ENCODE measurements at places on chromosomes 5 and 9.

DNA sequence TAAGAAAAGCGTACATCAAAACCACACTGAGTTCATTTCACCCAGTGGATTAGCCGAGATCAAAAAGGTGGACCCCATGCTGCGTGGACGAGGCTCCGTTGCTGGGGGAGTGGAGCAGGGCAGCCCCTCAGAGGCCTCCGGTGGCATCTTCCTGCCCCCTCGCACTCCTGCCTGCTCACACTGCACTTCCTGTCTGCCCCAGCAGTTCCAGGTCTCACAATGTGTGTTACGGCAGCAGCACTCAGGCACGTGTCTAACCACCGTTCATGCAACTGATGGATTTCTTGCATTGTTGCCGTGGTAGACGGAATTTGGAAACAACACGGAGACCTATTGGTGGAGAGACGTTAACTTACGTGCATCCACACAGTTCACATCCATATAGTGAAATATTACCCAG lies 196.6 kb upstream of the OTULINL start:
- no peak for DNase-seq

DNA sequence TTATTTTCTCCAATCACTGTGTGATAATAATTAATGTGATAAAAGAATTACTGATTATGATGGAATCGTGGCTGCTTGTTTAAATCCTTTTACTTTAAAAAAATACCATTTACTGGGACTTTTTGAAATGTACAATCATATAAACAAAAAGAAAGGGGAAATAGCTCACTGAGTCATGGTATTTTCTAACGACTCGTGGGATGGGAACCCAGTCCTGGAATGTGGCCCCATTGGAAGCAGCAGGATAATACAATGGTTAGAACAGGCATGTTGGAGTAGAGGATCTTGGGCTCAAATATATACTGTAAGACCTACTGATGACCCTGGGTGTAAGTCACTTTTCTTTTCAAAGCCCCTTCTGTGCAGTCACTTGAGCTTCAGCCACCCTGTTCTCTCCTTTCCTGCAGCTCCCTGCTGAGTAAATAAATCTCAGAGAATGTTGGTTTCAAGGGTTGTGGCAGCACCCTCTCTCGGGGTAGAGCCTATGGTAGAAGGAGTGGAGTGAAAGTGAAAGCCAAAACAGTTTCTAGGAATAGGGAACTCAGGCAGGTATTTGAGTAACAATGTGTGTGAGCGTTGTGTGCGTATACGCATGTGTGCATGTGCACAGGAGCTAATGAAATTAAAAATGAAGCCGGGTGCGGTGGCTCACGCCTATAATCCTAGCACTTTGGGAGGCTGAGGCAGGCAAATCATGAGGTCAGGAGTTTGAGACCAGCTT lies 40.8 kb upstream of the LARP1 start:
- no peak for DNase-seq

GRCh38 chr5:34688015-34688810 lies 32.1 kb downstream of the RAI14 start:
- no peak for DNase-seq

- no peak for DNase-seq
Observed at GRCh38 chr9:81146241-81146640, 543.1 kb downstream of the TLE1 start.

DNA sequence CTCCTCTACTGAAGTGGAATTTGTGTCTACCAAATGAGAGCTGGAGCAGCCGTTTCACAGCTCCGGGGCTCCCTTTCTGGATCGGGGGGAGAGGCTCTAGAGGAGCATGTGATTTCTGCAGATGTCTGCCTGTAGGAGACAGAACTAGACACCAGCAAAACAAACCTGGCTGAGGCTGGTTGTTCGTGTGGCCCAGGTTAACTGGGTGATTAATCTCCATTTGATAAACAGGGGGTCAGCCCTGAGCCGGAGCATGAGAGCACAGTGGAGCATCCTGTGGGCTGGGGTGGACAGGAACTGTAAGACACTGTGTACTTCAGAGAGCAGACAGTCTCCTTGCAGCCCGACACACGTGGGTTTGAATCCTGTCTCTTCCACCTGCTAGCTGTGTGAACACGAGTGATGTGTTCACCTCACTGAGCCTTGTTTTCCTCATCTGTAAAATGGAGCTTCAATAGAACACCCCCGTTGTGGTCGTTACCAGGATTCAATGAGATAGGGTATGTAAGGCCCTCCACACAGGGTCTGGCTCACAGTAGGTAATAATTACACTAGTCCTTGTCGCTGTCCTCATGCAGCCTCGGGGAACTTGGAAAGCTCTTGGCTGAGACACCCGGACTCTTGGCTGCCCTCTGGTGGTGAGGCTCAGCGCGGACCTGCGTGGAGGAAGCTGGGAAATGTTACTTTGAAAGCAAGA lies 12.9 kb downstream of the CXCL14 start:
- peak; percentile 8 for DNase-seq

DNA sequence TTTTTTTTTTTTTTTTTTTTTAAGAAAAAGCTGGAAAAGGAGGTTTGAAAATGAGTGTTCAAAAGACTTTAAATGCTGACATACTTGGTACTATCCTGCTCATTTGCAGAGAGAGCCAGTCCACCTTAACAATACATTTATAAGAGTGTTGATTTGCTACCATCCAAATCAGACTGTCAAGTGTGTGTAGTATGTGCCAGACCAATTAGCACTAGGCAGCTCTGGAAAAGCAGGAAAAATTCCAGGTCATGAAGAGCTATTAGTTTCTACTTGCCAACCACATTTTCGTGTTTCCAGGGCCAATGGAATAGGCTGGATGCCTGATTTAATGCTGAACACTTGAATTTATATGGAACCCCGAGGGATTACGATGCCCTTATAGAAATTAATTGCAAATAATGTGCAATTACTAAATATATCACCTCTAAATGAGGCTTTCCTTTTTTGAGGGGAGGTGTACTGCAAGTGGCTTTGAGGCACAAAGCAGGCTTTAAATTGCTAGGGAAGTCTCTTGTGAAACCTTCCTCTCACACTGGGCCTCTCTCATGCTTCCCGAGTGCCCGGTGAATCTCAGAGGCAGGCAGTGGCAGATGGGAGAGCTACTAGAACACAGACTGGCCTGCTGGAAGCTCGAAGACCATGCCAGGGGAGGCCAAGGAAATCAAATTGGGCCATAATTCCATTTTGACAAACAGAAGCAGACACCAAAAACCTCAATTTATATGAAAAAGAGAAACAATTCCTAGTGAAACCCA lies 178.7 kb downstream of the PPP2R2B start:
- DNase-seq = no peak

- peak; percentile 86 for DNase-seq
Observed at GRCh38 chr5:177537389-177538361, 16.7 kb downstream of the FAM193B start.

- DNase-seq = no peak
Observed at GRCh38 chr5:160605266-160605665, 183.6 kb downstream of the PTTG1 start.

- DNase-seq = no peak
Observed at GRCh38 chr5:150804388-150804787, 25.8 kb downstream of the SMIM3 start.

DNA sequence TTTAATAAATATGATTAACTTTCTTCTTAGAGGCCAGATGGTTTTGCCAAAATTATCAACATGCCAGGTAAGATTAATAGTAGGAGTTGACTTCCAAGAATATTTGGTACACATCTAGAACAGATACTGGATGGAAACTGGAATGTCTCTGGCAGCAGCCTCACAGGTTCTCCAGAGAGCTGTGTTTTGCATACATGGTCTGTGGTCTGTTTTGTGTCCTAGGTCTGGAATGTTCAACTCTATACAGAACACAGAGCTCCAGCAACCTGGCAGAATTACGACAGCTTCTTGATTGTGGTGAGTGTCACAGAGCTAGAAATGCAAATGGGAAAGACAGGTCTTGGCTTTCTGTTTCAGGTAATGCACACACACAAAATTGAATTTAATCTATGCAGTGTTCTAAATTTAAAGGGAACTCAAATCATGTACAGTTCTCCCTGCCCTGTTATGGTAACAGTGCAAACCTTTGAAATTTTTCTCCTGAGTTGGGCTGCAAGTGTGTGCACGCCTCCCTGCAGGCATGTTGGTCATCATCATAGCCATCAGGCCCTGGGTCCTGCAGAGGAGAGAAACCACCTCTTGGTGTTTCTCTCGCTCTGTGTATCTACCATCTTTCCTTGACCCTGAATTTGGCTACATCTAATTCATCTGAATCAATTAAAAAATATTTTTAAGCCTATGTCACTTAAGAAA lies 58.3 kb downstream of the PIK3R1 start:
- no peak for DNase-seq

DNA sequence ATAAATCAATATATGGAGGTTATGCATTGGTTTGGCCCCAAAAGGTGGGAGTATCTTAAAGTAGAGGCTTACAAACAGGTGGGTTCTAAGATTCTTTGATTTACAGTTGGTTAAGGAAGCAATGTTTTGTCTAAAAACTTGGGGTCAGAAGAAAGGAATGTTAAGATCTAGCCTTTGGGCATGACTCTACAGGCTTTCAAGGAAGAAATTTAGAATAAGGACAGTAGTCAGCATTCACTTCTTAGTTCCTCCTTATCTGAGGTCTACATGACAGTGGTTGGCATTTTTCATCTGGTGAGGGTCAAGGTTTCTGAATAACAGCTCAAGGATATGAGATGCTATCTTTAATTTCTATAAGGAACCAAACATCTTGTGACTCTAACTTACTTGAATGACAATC lies 122.8 kb downstream of the CAMK4 start:
- no peak for DNase-seq

DNA sequence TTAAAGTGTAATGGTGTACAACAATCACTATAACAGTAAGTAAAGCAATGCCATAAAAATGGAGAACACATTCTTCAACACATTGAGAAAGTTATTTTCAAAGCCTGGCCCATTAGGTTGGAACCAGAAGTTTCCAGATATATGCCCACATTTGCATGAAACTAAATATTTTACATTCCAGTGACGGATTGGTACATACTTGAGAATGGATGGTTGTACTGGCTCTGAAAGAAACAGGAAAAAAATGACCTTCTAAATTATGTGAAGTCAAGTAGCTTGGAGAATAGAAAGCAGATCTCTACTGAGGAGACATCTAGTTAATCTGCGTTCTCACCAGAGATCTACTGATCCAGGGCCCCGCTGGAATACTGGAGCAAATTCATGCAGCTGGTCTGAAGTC lies 1037.0 kb downstream of the NR2F1-AS1 start:
- DNase-seq = no peak

- no peak for DNase-seq
Observed at GRCh38 chr9:90037146-90037797, 432.5 kb downstream of the GADD45G start.

DNA sequence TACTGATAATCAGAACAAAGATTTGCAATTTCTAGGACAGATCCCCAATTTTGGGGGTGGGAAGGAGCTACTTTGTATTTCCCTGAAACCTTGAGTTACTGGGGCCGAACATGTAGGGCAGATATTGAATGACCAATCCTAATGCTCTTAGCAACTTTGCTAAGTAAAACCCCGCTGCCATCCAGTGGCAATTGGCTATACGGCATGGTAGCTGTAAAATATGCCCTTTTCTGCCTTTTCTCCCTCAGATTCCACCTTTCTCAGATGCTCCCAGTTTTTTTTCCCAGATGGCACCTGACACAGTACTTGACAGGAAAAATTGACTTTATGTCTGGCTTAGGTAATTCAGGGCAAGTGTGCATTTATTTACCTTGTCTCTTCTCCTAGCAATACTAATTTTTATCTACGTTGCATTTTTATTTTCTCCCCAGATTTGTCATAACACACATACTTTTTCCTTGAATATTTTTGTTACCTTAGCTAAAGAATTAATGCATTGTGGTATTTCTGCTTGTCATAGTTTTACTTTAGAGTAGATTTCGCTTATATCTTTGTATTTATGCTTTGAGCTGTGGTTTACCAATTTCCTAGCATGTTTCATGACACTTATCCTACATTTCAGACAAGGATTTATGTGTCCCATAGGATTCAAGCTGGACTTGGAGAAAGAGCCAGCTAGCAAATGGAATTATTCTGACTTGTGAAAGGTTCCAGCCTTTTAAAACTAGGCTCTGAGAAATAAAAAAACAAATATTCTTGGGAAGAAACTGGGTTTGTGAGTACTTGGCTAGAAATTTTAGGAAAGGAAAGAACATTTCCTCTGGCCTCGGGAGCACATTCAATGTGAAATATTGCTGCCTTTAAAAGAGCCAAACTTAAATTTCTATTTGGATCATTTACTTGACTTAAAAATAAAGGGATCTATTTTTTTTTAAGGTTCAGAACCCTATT lies 37.4 kb downstream of the PIK3R1 start:
- peak; percentile 30 for DNase-seq

DNA sequence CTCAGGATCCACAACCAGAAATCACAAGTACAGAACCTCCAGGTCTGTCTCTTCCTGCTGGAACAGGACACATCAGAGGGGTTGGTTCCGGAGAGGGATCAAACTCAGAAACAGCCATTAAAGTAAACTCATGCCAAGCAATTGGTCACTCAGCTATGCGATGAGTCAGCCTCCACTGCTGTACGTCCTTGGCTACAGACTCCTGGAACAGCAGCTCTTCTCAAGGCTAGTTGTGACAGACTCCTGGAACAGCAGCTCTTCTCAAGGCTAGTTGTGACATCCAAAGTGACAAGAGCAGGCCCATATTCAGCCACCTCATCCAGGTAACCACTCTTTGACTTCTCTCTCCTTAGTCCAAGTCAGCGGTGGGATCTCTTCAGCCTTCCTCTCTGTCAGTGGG lies at the start of gene SPINK13:
Gene SPINK13 (plus strand): TSS at position 229 of the 400 bp plus-strand sequence. CDS start 1,279 bp downstream, outside the sequence.
- peak; percentile 70 for DNase-seq

GRCh38 chr5:10485897-10486296 lies 44.2 kb downstream of the ROPN1L start:
- DNase-seq = no peak

DNA sequence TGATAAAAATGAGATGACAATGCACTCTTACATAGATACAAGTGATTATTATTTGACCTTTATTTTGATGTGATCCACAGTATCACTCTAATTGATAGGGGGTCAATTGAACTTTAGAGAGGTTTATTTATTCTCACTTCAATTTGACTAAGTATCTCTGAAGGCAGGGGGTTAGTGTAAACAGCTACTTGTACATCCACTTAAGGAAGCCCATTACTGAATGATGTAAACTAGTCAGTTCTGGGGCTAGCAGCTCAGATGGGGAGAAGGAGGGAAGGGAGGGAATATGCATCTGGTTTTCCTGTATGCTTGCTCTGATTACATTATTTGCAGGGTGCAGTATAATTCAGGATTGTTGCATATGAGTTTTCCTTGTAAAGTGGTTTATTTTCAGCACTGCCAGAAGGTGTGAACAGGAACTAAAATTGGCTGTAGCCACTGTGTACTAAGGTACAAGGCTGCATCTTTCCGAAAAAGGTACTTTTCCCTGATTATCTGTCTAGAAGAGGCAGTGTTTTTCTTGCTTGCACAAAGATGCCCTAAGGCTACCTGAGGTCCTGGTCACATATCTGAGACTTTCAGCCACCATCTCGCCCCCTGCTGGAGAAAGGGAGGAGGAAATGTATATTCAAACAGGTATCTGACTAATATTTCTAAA lies 51.2 kb downstream of the MRPS27 start:
- no peak for DNase-seq

GRCh38 chr9:37034305-37034937 lies 353 bp upstream of the PAX5 start:
- DNase-seq = no peak

- DNase-seq = peak; percentile 57
Observed at GRCh38 chr5:58294598-58295305, 165.1 kb downstream of the PLK2 start.

GRCh38 chr5:172407822-172408221 lies 46.5 kb downstream of the SH3PXD2B start:
- DNase-seq = no peak

All from RCC 7860 (cell line).